ENCODE measurements at places on chromosomes 1 and 21. TPM values are rescaled to one million over a fixed set of nuclear protein-coding genes. Genes with fewer than 3 reads are reported as not detected.

Gene LRRIQ3
- total RNA-seq, result 0.39 TPM

Gene EFNA1
- 22.1 TPM for total RNA-seq

Gene ARMH1
- not detected for total RNA-seq

Gene PROK1
- total RNA-seq, result not detected

Gene MRPS6
- 34.2 TPM for total RNA-seq

Gene MYBPHL
- not detected for total RNA-seq

Gene TMEM269
- not detected for total RNA-seq

Gene CFHR1
- not detected for total RNA-seq

Gene B3GALT2
- not detected for total RNA-seq

Gene CELA3B
- not detected for total RNA-seq

Gene TFAP2E
- 0.57 TPM for total RNA-seq

Gene EPHA8
- total RNA-seq, result 0.04 TPM

Gene LRRC38
- not detected for total RNA-seq

Gene GBP6
- 0.61 TPM for total RNA-seq

Gene AADACL3
- not detected for total RNA-seq

Gene RYR2
- total RNA-seq, result not detected

Gene FMO2
- total RNA-seq, result not detected

Gene ASPM
- total RNA-seq, result 27.5 TPM

Gene NHLH1
- total RNA-seq, result not detected

Gene CFAP57
- 0.86 TPM for total RNA-seq

Gene NMNAT2
- total RNA-seq, result 0.39 TPM

Gene PPFIA4
- total RNA-seq, result 0.15 TPM

Gene KCNA3
- not detected for total RNA-seq

Gene NR1I3
- total RNA-seq, result not detected

Gene LCE1B
- total RNA-seq, result 0.11 TPM

Gene PBX1
- total RNA-seq, result 0.86 TPM

Gene ALX3
- total RNA-seq, result not detected

Gene LIPI
- not detected for total RNA-seq

Gene CHRM3
- total RNA-seq, result not detected

Gene FAM131C
- total RNA-seq, result 0.15 TPM

Gene KRTAP7-1
- not detected for total RNA-seq

Gene ASTN1
- total RNA-seq, result not detected

Gene PM20D1
- not detected for total RNA-seq

Gene FCN3
- not detected for total RNA-seq

Gene FAM177B
- not detected for total RNA-seq
